Activated B cell treated with CpG ODN at 0.5 μM for 24 hours (primary cell): ENCODE measurements at places on chromosomes 3 and 15.

DNA sequence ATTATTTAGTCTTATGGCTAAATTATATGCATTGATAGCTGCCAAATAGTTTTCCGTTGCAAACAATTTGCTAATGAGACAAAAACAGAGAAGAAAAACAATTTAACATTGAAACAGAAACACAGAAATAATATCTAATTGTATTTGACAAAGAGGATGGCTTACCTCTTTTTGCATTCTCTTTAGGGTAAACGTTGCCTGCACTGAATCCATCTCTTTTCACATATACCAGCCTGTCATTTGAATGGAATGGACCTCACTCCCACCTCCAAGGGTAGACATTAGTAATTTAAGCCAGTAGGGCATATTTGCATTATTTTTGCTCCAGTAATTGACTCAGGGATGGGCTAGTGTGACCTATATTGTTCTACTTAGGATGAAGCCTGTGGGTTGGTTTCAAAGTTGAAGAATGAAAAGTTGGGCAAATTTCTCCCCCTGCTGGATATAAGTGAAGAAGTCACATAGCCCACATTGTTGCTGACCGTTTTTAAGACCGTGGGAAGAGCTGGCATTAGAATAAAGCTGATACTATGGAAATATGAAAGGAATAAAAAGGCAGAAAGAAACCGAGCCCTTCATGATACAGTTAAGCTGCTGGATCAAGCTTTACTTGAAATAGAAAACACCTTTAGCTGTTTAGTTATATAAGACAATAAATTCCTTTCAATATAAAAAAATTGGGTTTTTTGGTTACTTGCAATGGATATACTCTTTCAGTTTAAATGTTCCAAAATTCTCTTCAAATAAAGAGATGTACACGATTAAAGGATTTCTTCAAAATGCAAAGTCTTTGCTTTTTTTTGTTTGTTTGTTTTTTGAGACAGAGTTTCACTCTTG, 26.9 kb downstream of the PIERCE2 start:
- H3K4me3 ChIP-seq = no peak overlapping the region
- H3K27me3 ChIP-seq = no peaks in the 10 kb centered on the region
- no peak for DNase-seq
- no peaks in the 10 kb centered on the region for H3K4me1 ChIP-seq
- H3K27ac ChIP-seq = no peak overlapping the region

- no peak overlapping the region for H3K27ac ChIP-seq
- no peak overlapping the region for H3K4me3 ChIP-seq
- no peaks in the 10 kb centered on the region for H3K36me3 ChIP-seq
- no peak for DNase-seq
Measured at GRCh38 chr3:73422571-73422970, 202.2 kb downstream of the PDZRN3 start.

GRCh38 chr3:45981346-45982074, 14.1 kb downstream of the FYCO1 start:
- H3K4me1 ChIP-seq = peaks cover 27% of the 10 kb centered on the region
- peaks cover 81% of the 10 kb centered on the region for H3K36me3 ChIP-seq
- H3K4me3 ChIP-seq = peak overlapping the region; percentile 60
- peak overlapping the region; percentile 75 for H3K27ac ChIP-seq

DNA sequence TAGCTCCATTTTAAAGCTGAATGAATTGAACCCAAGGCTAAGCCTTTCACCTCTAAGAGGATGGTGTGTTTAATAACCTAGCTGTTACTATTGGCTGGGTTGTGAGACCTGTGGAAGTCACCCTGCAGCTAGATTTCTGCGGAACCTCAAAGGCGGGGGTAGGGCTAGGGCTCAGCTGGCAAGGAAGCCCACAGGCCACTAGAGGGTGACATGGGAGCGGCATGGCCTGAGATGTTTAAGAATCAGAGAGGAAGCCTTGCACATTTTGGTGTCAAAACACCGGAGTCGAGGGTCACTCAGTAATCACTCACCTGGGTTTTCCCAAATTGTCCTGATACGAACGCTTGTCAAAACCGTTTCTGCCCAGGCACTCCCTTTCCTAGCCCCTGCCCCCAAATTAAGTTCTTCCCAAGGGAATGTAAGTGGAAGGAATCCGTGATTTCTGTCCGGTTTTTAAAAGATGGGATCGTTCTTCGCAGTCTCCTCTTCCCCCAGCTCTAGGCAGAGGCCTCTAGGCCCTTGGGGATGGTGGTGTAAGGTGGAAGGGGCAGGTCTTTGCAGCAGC, 3.8 kb upstream of the ACAD9 start:
- H3K4me3 ChIP-seq = no peak overlapping the region
- H3K36me3 ChIP-seq = peaks cover 18% of the 10 kb centered on the region
- no peak for DNase-seq
- H3K4me1 ChIP-seq = peaks cover 33% of the 10 kb centered on the region

DNA sequence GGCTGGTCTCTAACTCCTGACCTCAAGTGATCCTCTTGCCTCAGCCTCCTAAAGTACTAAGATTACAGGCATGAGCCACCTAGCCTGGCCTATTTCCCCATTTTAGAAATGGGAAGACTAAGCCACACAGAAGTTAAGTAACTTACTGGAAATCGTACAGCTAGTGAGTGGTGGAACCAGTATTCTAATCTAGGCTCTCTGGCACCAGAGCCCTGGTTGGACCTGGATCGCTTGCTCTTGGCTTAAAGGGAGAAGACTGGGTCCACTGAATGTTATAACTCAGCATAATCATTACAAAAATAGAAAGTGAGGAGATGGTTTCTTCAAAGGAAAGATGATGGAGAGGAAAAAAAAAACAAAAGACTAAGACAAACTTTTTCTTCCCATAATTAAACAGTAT, 37.4 kb upstream of the CNTN3 start:
- H3K27ac ChIP-seq = no peak overlapping the region
- no peaks in the 10 kb centered on the region for H3K36me3 ChIP-seq
- no peaks in the 10 kb centered on the region for H3K4me1 ChIP-seq
- no peak for DNase-seq
- no peak overlapping the region for H3K4me3 ChIP-seq

GRCh38 chr15:90037511-90037860, 36.4 kb downstream of the ZNF710 start:
- H3K4me3 ChIP-seq = no peak overlapping the region
- H3K4me1 ChIP-seq = peaks cover 84% of the 10 kb centered on the region
- no peaks in the 10 kb centered on the region for H3K36me3 ChIP-seq
- H3K27me3 ChIP-seq = no peaks in the 10 kb centered on the region
- DNase-seq = no peak

- no peak for DNase-seq
- H3K36me3 ChIP-seq = no peaks in the 10 kb centered on the region
- H3K27ac ChIP-seq = no peak overlapping the region
- peaks cover 11% of the 10 kb centered on the region for H3K4me1 ChIP-seq
Measured at GRCh38 chr15:81049835-81050234, 49.1 kb downstream of the TLNRD1 start.

- no peaks in the 10 kb centered on the region for H3K4me1 ChIP-seq
- H3K4me3 ChIP-seq = no peak overlapping the region
- H3K27me3 ChIP-seq = peaks cover 2% of the 10 kb centered on the region
- no peak for DNase-seq
Measured at GRCh38 chr15:71194286-71194685, 79.0 kb downstream of the THSD4 start.

GRCh38 chr15:34812369-34812768, 17.0 kb upstream of the ACTC1 start:
- no peaks in the 10 kb centered on the region for H3K4me1 ChIP-seq
- no peak for DNase-seq
- H3K36me3 ChIP-seq = no peaks in the 10 kb centered on the region
- H3K4me3 ChIP-seq = no peak overlapping the region

GRCh38 chr3:115760716-115761115, 137.4 kb downstream of the GAP43 start:
- DNase-seq = no peak
- H3K4me3 ChIP-seq = no peak overlapping the region
- no peaks in the 10 kb centered on the region for H3K4me1 ChIP-seq
- no peak overlapping the region for H3K27ac ChIP-seq
- no peaks in the 10 kb centered on the region for H3K27me3 ChIP-seq
- no peaks in the 10 kb centered on the region for H3K36me3 ChIP-seq

DNA sequence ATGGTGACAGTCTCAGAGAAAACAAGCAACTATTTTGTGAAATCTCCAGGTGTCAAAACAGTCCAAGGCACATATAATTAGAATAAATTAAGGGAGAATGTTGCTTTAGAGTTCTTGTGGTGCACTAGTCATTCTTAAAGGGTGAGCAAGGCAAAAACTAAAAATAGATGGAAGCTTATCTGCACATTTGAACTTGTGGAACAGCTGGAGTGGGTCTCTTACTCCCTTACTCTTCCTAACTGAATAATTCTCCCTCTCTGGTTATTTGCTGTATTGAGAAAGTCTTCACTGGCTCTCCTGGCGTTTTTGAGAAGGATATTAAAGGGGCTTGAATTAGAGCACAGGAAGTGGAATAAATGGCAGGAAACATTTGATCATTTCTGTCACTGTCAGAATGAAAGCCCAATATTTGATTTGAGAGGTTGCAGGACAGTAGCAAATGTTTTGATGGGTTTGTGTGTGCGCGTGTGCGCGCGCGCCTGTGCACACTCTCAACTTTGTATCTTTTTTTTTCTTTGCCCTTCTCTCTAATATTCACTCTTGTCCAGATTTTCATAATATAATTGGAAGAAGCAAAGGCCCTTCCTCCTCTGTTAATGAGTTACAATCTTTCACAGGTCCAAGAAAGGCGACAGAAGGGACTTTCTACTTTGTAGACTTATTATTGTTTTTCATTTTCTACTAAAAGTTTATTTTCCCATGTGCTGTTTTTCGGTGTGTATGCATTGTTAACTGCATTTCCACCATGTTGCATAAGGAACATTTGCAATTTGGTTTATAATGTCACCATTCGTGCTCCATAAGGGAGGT, 40.9 kb downstream of the AKAP13 start:
- no peak for DNase-seq
- H3K27me3 ChIP-seq = no peaks in the 10 kb centered on the region
- H3K4me3 ChIP-seq = no peak overlapping the region
- H3K36me3 ChIP-seq = peaks cover 3% of the 10 kb centered on the region
- H3K27ac ChIP-seq = no peak overlapping the region

GRCh38 chr15:100042558-100042957, 299.2 kb downstream of the ADAMTS17 start:
- H3K36me3 ChIP-seq = no peaks in the 10 kb centered on the region
- DNase-seq = no peak
- H3K4me1 ChIP-seq = no peaks in the 10 kb centered on the region
